Activated T-helper 2 cell treated with anti-CD3 and anti-CD28 coated beads, Interferon-gamma antibody, Interleukin-2, Interleukin-4, amounts not matched to agents 10 μg/mL and 5 μg/mL and 100 μg/mL, durations not matched to agents 14 hours and 24 hours and 36 hours (primary cell): ENCODE measurements at places on chromosomes 2 and 18.

- DNase-seq, result no peak
Measured at GRCh38 chr2:103176294-103176915, 414.6 kb downstream of the TMEM182 start.

- no peak for DNase-seq
Measured at GRCh38 chr2:89837962-89838625, 1146.6 kb downstream of the RPIA start.

- DNase-seq, result no peak
Measured at GRCh38 chr2:165471349-165471950, 2.0 kb downstream of the CSRNP3 start.

DNA sequence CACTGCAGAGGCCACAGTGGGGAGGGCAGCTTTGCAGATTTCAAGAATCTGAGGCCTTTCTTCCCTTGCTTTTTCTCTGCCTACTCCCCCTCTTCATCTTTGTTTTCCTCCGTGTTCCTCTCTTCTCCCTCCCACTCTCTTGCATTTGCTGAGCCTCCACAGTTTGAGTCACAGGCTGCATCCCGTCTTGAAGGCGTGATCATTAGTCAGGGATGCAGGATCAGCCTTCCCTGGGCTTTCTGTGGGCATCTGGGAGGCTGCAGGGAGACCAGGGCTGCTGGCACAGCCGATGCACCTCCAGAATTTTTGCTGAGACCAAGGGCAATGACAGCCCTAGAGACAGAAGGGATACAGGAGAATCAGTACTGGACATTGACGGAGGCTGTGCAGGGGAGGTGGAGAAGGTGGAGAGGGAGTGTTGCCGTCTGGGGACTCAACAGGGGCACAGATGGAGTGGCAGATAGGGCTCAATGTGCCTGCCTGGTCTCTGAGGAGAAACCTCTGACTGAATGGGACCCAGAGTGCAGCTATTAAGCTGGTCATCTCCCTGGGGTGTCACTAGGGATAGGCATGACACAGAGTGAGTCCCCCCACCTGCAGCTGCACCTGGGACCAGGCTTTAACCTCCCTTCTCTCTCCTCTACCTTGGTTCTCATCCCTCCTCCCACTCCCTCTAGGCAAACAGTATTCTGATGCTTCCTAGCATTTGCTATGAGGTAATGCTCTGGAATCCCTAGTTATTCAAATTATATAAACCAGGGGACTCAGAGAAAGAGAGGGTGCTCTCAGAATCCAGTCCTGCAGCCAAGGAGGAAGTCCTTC is 29.0 kb upstream of the DNAJC27 start:
- no peak for DNase-seq

GRCh38 chr2:236706288-236706687 is 136.7 kb downstream of the ACKR3 start:
- DNase-seq, result no peak

DNA sequence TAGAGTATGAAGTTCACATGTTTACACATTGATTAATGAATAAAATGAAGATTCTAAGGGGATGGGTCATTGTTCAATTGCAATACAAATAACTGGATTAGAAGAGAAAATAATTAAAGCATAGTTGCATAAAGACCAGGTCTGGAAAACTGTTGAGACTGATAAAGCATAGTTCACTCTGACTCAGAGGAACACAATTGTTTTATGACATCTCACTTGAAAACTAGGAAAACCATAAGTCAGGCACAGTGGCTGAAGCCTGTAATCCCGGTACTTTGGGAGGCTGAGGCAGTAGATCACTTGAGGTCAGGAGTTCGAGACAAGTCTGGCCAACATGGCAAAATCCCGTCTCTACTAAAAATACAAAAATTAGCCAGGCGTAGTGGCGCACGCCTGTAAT is 46.7 kb downstream of the PLA2R1 start:
- DNase-seq, result no peak

DNA sequence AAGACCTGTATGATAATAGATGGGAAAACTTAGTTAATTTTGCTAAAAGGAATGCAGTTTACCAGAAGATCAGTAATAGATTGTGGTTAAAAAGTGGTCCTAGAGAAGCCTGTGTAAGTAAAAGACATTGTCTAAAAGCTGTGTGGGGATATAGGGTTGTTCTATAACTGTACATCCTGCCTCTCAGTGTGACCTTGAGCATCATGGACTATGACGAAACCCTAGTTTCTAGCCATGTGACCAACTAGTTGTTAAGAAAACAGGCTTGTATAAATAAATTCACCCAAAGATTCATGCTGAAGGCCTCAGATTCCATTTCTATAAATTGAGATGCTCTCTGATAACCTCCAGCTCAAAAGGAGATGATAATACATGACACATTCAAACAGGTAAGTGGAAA is 160.7 kb downstream of the IKZF2 start:
- DNase-seq, result no peak

DNA sequence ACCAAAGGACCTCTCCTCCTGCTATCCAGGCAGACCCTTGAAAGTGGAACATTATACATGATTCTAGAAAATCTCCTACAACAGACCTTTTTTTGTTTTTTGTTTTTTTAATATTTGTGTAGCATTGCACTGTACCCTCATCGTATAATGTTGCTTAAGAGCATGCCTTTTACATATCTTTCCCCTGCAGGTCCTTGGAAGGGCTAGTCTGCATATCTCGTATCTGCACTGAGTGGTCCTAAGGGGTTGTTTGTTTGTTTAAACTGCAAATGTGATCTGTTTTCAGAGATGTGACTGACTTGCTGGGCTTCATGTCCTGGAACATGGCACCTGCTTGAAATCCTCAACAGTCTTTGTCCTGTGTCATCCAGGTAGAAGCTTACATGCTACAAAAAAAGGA is 204.1 kb downstream of the FAM210A start:
- DNase-seq, result no peak

GRCh38 chr2:150640039-150640438 is 152.6 kb upstream of the RND3 start:
- DNase-seq, result no peak

DNA sequence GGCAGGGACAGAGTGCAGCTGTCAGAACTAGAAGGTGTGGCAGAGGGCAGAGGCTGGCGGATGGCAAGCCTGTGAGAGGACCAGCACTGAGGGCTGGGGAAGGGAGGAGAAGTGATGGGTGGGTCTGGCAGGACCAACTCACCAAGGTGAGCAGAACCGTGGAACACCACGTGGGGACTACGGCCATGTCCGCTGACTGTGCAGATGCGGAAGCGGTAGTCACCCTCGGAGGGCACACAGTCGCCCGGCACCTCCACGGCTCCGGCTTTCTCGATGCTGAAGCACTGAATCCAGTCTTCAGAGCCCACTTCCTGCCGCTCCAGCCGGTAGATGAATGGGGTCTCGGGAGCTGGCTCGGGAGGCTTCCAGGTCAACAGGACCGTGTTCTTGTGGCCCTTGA is 4.2 kb downstream of the OBSL1 start:
- no peak for DNase-seq
